ENCODE measurements at places on chromosomes 16 and 17. TPM values are rescaled to one million over a fixed set of nuclear protein-coding genes. Genes with fewer than 3 reads are reported as not detected.
A peak's percentile ranks its signal among the peaks of the same experiment; 100 is the strongest.

GRCh38 chr17:39231091-39231561 lies 5.4 kb upstream of the STAC2 start:
- DNase-seq, result no peak

DNA sequence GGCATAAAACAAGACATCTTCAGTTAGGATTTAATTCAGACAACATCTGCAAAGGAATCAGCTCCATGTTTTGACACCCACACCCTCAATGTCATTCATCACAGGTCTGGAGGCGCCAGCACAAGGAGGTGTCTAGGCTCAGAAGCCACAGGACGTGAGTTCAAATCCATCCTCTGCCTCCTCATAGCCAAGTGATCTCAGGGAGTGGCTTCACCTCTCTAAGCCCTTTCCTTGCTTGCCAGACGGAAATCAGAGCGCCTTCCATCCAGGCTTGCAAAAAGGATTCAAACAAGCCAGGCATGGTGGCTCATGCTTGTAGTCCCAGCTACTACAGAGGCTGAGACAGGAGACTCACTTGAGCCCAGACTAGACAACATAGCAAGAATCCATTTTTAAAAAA lies 84.6 kb downstream of the GSG1L start:
- no peak for DNase-seq

- DNase-seq, result no peak
Observed at GRCh38 chr17:68622423-68622822, 21.3 kb upstream of the FAM20A start.

GRCh38 chr17:58377093-58377601 lies 25.1 kb upstream of the SUPT4H1 start:
- DNase-seq, result no peak

DNA sequence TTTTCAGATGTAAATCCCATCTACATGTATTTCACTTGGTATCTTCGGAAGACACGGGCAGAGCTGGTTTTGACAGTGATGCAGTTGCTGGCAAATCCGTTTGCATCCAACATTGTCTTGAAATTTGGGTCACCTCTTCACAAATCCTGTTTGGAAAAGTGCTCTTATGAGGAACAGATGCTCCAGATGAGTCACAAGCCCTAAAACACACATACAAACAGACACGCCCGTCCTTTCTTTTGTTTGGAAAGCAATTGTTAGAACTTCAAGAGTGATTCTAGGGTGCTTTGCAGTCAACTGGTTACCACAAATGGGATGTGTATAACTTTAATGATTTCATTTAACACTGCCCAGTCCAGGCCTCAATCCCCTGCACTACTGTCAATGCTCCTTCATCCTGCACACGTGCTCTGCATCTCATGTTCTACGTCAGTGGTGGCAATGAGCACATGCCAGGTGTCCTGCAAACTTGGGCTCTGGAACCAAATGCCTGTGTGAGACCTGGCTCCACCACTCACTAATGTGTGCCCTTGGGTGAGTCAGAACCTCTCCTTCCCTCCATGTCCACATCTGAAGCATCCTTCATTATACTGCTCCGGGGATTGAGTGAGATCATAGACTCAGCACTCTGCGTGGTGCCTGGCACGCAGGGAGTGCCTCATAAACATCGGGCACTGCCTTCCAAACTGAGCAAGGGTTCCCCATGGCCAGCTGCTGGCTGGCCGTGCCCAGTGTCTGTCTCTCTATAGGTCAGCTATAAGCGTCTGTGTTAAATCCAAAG lies 19.3 kb upstream of the FOXF1 start:
- DNase-seq, result no peak

GRCh38 chr16:89727406-89728120 lies 6.2 kb downstream of the ZNF276 start:
- no peak for DNase-seq

DNA sequence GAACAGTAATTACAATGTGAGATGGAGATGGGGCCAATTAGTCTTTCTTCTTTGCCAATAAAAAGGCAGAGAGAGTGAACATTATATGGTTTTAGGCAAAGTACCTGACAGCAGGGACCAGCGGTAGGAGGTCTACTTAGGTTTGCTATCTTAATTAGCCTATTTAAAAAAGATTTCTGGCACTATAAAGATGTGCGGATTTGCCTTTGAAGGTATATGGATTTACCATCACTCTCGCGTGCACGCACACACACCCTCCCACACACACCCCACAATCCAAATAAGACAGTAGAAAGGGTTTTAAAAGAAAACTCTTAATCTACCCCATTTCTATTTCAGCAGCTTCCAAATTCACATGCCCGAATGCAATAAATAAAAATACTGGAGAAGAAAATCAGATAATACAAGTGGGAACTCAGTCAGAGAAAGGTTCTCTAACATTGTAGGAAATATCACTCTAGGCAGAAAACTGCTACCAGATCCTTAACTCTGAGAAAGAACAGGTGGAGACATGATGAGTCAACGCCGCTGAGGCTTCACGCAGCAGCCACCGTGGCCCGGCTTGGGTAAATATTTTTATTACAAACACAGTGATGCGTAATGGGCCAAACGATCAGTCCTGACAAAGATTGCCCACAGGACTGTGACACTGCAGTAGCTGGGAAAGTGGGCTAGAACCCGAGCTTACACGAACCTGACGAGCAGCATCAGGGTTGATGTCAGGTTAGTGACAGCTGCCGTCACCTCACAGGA lies 66.6 kb upstream of the AXIN2 start:
- DNase-seq, result no peak

GRCh38 chr16:25966172-25967097 lies 274.7 kb downstream of the HS3ST4 start:
- DNase-seq, result no peak

- DNase-seq, result no peak
Observed at GRCh38 chr17:60720763-60721531, 43.3 kb downstream of the BCAS3 start.

DNA sequence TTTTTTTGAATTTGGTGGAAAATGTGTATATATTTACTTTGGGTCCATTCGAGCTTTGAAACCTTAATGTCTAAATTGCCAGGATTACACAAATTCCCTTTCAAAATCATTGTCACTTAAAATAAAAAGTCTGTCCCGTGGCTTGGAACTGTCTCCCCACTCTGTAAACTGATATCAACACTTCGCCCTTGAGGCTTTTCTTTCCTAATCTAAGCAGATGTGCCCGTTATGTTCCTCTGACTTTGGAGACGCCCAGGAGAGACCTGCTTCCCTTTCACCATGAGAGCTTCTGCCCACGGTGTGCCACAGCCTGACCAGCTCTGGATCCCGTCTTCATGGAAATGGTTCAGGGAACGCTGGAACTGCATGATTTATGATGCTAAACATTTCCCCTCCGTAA lies 151.3 kb downstream of the C16orf95 start:
- DNase-seq, result no peak

DNA sequence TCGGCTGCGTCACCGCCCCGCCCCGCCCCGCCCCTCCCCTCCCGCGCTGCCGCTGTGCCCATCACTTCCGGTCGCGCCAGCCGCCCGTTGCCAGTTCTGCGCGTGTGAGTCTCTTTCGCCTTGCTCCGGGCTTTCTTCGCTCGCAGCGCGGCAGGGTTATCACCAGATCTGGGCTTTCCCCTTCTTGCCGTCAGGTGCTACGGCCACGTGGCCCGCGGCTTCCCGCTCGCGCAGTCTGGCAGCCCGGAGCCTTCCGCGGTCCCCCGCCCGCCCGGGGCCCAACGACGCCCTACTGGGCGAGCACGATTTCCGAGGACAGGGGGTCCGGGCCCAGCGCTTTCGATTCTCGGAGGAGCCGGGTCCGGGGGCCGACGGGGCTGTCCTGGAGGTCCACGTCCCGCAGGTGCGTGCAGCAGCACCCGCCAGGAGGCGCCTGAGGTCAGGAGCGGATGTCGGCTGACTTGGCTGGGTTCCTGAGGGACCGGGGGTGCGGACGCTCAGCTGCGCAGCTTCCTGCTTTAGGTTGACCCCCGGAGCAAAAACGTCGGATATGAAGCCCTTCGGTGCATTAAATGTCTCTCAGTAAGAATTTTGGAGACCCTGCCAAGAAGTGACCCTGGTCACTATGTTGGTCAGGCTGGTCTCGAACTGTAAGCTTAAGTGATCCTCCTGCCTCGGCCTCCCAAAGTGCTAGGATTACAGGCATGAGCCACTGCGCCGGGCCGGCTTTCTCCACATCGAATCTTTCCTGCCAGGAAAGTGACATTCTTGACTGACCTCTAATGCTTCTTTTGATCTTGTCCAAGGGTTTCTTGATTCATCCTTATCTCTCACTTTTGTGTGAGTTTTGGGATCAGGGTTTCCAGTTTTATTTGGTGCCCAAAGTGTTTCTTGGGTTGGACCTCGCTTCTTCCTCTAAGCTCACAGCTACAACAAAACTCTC lies at the start of gene METTL23:
METTL23 (plus strand) TSS at position 64 of the 943 bp plus-strand sequence. CDS start 2,872 bp downstream, outside the sequence.
- peak; percentile 81 for DNase-seq

GRCh38 chr16:50428116-50428515 lies 59.3 kb upstream of the BRD7 start:
- no peak for DNase-seq

KCNJ18 gene
- total RNA-seq, result not detected

NPIPA3 gene
- total RNA-seq, result 1.4 TPM

ZNF750 gene
- 17.4 TPM for total RNA-seq

FAM20A gene
- 3.1 TPM for total RNA-seq

PRSS53 gene
- 0.07 TPM for total RNA-seq

OR4D1 gene
- total RNA-seq, result not detected

TMC8 gene
- total RNA-seq, result not detected

PSMC5 gene
- 103 TPM for total RNA-seq

All from gastrocnemius medialis (tissue), 4 donors.